Esophagus squamous epithelium (tissue), 5 donors: ENCODE measurements at places on chromosomes 1 and 21. TPM values are rescaled to one million over a fixed set of nuclear protein-coding genes. Genes with fewer than 3 reads are reported as not detected.

DNA sequence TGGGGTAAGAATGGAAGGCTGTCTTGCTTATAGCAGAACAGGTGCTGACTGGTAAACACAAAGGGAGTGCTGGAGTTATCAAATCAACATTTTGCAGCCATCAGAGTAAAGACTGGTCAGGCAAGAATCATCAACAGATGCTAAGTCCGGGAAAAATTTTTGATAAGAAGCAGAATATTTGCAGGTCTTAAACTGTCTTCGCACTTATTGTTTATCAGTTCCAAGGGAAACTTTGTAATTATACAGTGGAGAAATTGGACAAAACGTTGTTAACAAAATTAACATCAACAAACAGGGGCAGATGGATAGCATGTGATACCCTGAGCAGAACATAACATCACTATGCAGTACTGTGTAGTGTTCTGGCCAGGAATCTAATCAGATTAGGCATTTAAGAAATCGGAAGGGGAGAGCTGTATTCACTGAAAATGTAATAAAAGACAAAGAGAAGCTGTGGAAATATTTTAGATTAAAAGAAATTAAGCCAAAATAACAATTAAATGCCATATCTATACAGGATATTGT, 127.1 kb downstream of the DAB1 start:
- no peak overlapping the region for H3K4me3 ChIP-seq
- H3K27me3 ChIP-seq = no peaks in the 10 kb centered on the region
- no peak overlapping the region for H3K27ac ChIP-seq
- H3K4me1 ChIP-seq = no peaks in the 10 kb centered on the region

DNA sequence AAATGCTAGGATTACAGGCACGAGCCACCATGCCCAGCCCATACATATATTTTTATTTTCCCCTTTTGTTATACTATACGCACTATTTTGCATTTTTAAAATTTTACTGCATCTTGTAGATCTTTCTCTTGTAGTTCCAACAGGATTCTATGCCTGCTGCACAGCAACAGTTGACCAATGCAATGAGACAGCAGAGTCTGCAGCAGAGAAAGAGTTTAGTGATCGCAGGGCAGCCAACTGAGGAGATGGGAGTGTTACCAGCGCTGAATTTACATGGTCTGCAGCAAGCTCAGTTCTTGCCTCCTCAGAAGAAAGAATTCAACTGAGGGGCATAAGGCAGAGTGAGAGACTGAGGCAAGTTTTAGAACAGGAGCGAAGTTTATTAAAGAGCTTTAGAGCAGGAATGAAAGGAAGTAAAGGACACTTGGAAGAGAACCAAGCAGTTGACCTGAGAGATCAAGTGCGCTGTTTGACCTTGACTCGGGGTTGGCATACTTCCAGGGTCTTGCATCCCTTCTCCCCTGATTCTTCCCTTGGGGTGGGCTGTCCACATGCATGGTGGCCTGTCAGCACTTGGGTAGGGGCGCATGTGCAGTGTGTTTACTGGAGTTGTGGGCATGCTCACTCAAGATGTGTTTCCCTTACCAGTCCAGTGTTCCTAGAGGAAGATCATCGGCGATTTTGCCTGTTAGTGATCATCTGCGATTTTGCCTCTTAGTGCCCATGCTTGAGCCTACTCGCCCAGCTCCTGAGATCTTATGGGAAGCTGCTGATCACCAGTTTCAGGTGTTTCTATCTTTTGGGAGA, 4.1 kb upstream of the MTOR start:
- H3K27ac ChIP-seq = no peak overlapping the region
- H3K27me3 ChIP-seq = no peaks in the 10 kb centered on the region
- H3K36me3 ChIP-seq = no peaks in the 10 kb centered on the region
- H3K4me1 ChIP-seq = peaks cover 9% of the 10 kb centered on the region
- DNase-seq = no peak

- DNase-seq = no peak
- no peak overlapping the region for H3K4me3 ChIP-seq
- peaks cover 9% of the 10 kb centered on the region for H3K4me1 ChIP-seq
- no peaks in the 10 kb centered on the region for H3K27me3 ChIP-seq
- peak overlapping the region; percentile 84 for H3K27ac ChIP-seq
- H3K36me3 ChIP-seq = no peaks in the 10 kb centered on the region
These were observed 35.6 kb upstream of the TMEM61 start for GRCh38 chr1:54944610-54945392.

DNA sequence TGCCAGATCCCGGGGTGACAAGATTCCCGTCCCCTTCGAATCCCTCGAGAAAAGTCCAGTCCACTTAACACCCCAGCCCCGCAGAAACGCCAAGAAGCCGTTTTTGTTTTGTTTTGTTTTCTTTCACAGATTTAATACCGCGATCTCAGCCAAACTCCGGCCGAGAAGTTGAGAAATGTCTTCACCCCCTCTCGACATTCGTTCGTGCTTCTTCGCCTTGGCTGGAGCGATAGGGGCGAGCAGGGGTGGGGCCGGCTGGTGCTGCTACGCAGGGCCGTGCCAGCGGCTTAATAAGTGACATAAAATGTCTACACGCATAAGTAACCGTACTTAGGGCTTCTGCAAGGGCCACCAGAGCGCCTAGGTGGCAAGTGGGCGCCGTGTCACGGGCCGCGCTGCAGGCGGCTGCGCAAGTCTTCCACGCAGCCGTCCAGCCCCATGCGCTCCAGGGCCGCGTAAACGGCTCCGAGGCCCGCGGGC, 4.9 kb downstream of the TNFRSF25 start:
- H3K4me3 ChIP-seq = peak overlapping the region; percentile 58
- peaks cover 14% of the 10 kb centered on the region for H3K4me1 ChIP-seq
- DNase-seq = no peak

DNA sequence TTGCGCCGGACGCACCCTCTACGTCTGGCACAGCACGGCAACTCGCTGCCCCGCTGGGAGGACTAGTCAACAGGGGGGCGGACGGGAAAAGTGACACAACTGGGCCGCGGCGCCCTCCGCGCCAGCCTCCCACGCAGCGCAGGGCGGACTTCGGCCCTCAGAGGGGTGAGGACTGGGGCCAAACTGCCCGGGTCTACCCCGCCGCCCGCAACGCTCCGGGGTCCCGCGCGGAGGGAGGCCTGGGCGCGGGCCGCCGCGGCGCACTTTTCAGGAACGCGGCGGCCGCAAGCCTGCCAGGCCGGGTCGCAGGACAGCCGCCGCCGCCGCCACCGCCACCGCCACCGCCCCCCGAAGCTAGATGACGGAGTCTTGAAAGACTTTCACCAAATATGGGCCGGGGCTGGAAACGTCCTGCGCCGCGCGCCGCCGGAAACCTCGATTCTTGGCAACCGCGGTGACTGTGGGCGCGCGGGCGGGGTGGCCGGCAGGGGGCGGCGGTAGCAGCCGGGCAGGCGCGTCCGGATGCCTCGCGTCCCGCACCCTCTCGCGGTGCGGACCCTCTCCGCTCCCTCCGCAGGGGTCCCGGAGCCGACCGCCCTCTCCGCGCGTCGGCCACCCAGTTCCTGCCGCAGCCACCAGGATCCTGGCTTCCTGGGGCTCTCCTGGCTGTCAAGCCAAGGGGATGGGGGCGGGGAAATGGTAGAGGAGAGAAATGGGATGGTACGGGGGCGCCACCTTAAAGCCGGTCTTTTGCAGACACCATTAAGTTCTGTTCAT, 3.7 kb upstream of the CCN1 start:
- peak overlapping the region; percentile 58 for H3K4me3 ChIP-seq
- peak overlapping the region; percentile 95 for H3K27ac ChIP-seq
- no peaks in the 10 kb centered on the region for H3K36me3 ChIP-seq
- H3K27me3 ChIP-seq = no peaks in the 10 kb centered on the region

DNA sequence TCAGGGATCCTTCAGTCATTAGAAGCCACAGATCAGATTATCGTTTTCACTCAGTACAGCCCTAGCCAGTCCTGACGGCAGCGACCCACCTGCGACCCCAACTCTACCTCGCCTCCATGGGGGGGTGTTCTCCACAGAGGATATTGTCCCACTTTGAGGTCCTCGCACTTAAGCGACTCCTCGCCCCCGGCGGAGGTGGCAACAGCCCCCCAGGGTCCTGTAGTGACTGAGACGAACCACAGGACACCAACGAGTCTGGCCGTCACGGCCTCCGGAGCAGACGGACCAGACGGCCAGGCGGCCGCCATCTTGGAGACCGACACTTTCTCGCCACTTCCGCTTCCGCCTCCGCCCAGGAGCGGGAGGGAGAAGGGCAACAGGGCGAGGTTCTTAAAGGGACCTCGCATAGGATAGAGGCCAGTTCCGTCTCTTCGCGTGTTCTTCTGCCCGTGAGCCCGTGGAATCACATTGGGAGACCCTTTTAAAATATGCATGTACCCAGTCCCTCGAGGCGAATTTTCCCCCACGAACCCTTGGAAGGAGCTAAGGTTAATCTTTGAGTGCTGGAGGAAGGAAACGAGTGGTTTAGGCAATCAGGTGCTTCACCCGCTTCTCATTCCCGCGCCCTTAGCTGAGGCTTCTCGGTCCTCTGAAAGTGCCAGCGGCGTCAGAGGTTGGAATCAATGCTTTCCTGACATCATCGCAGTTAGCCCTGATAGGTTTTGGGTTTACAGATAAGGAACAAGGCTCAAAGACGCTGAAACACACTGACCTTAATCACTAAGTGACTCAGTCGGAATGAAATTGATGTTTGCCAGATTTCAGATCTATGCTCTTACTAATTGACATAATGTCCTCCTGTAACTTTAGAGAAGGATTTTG, at the start of gene TM2D1:
Gene TM2D1 (minus strand): TSS at position 329 of the 882 bp plus-strand sequence. CDS start 21 bp downstream, at position 308.
- peaks cover 21% of the 10 kb centered on the region for H3K36me3 ChIP-seq
- peak within 1 kb of the TSS; percentile 91 for H3K27ac ChIP-seq
- H3K27me3 ChIP-seq = no peaks in the 10 kb centered on the region
- H3K4me3 ChIP-seq = peak within 1 kb of the TSS; percentile 77
- DNase-seq = peak; percentile 22

DNA sequence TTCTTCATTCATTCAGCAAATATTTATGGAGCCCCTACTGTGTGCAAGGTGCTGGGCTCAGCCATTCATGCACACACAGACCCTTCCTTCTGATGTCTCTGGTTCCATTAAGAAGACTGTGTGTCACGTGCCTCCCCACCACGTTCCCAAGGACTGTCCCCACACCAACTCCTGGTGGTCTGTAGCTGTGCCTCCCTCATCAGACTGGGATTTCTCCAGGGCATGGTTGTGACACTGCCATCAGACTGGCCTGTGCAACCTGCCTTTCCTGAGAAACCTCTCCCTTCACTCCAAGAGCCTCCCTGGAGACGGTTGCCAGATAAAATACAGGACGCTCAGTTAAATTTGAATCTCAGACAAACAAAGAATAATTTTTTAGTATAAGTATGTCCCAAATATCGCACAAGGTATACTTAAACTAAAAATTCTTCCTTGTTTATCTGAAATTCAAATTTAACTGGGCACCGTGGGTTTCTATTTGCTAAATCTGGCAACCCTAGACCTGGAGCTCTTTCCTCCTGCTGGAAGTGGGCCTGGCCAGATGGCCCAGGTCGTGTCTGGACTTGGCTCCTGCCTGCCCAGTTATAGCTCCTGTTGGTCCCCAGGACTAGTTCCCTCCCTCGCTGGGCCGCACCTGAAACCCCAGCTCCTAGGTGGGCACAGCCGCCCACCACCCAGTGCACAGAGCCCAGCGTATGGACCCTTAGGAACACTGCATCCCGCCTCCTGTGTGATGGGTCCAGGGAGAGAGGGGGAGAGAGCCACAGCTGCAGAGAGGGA, 76.9 kb downstream of the RAP1GAP start:
- no peak overlapping the region for H3K4me3 ChIP-seq
- DNase-seq = no peak
- H3K27me3 ChIP-seq = no peaks in the 10 kb centered on the region
- peaks cover 20% of the 10 kb centered on the region for H3K4me1 ChIP-seq
- H3K27ac ChIP-seq = no peak overlapping the region

GRCh38 chr1:21447311-21447710, 7.4 kb downstream of the NBPF3 start:
- H3K27ac ChIP-seq = no peak overlapping the region
- no peaks in the 10 kb centered on the region for H3K4me1 ChIP-seq
- no peak overlapping the region for H3K4me3 ChIP-seq
- no peaks in the 10 kb centered on the region for H3K36me3 ChIP-seq

- no peaks in the 10 kb centered on the region for H3K36me3 ChIP-seq
- no peaks in the 10 kb centered on the region for H3K4me1 ChIP-seq
- no peak overlapping the region for H3K27ac ChIP-seq
- H3K4me3 ChIP-seq = no peak overlapping the region
- no peaks in the 10 kb centered on the region for H3K27me3 ChIP-seq
- DNase-seq = no peak
These were observed 16.5 kb upstream of the UBE2U start for GRCh38 chr1:64186898-64187280.

DNA sequence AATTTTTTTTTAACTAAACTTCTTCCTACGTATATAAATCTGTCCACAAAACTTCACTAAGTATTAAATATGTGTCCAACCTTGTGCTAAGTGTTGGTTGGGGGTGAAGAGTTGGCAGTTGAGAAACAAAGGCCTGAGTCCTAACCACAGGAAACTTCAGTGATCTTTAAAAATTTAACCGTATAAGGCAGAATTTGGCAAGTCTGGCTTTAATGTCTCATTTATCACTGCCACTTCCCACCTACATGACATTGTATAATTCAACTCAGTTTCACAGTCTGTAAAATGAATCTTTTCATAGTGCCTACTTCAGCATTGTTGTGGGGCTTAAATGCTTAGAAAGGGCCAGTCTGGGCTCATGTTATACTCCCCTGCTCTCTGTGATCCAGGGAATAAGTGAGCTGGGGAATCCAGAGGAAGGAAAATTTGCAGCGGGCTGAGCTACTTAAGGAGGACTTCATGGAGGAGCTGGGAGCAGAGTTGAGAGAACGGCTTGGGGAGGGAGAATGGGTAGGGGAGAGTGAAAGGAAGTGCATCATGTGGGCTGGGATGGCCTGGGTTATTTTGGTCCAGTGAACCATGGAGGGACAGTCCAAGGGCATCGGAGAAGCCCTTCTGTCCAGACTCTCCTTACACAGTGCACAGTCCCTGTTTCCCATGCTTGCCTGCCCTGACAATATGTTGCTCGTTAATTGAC, 14.5 kb downstream of the IFNAR2 start:
- no peak for DNase-seq
- no peak overlapping the region for H3K27ac ChIP-seq
- H3K4me1 ChIP-seq = peaks cover 10% of the 10 kb centered on the region
- H3K4me3 ChIP-seq = no peak overlapping the region

GRCh38 chr1:189821833-189822232, 655.8 kb downstream of the BRINP3 start:
- no peak overlapping the region for H3K27ac ChIP-seq
- H3K4me1 ChIP-seq = no peaks in the 10 kb centered on the region
- H3K4me3 ChIP-seq = no peak overlapping the region
- no peaks in the 10 kb centered on the region for H3K36me3 ChIP-seq

Gene ADGRB2
- total RNA-seq = 0.19 TPM

Gene C2CD2
- 14.5 TPM for total RNA-seq

Gene RHCE
- total RNA-seq = not detected

Gene RPTN
- 0.95 TPM for total RNA-seq

Gene SPRR2G
- not detected for total RNA-seq
